ENCODE measurements at places on chromosomes 16 and 17.

DNA sequence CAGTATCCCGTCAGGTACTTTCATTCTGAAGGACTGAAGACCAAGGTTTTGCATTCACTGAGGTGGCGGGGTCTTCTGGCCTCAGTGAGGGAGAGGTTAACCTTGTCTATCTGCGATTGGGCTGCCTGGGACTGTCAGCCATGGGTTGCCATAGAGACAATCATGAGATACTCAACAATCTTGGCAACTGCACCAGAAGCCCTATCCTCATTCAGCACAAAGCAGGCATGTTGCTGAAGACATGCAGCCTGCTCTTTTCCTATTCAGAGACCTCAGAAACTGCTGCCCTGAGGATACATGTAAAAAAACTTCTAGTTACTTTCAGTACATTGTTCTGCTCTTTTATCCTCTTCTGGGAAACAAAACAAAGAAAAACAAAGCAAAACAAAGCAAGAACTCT is 146.3 kb upstream of the PIRT start:
- no peak for DNase-seq

DNA sequence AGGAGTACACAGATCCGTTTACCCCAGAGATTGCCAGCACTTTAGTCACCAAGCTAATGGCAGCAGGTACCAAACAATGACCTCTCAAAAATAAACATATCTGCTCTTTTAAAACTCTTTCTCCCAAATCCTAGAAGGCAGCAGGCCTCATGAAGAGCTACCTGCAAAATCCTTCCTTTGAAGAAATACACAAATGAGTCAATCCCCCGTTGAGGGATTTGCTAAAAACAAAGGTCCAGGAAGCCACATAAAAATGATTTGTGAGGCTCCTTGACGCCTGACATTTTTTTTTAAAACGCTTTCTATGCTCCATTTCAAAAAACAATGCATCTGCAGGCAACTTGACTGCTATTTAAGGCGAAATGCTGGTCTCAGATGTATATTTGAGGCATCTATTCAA is 58.2 kb downstream of the NACA2 start:
- DNase-seq: no peak

- no peak for DNase-seq
Measured at GRCh38 chr16:83727018-83727417, 80.8 kb upstream of the HSBP1 start.

GRCh38 chr17:21460358-21460757 is 84.2 kb downstream of the KCNJ12 start:
- no peak for DNase-seq

DNA sequence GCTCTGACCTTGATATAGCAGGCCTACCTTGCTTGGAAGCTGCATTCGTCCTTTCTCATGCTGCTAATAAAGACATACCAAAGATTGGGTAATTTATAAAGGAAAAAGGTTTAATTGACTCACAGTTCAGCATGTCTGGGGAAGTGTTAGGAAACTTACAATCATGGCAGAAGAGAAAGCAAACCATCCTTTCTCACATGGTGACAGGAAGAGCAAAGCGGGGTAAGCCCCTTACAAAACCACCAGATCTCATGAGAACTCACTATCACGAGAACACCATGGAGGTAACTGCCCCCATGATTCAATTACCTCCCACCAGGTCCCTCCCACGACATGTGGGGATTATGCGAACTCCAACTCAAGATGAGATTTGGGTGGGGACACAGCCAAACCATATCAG is 6.0 kb upstream of the MAPT start:
- no peak for DNase-seq

GRCh38 chr17:73007407-73007806 is 85.1 kb downstream of the SLC39A11 start:
- no peak for DNase-seq

DNA sequence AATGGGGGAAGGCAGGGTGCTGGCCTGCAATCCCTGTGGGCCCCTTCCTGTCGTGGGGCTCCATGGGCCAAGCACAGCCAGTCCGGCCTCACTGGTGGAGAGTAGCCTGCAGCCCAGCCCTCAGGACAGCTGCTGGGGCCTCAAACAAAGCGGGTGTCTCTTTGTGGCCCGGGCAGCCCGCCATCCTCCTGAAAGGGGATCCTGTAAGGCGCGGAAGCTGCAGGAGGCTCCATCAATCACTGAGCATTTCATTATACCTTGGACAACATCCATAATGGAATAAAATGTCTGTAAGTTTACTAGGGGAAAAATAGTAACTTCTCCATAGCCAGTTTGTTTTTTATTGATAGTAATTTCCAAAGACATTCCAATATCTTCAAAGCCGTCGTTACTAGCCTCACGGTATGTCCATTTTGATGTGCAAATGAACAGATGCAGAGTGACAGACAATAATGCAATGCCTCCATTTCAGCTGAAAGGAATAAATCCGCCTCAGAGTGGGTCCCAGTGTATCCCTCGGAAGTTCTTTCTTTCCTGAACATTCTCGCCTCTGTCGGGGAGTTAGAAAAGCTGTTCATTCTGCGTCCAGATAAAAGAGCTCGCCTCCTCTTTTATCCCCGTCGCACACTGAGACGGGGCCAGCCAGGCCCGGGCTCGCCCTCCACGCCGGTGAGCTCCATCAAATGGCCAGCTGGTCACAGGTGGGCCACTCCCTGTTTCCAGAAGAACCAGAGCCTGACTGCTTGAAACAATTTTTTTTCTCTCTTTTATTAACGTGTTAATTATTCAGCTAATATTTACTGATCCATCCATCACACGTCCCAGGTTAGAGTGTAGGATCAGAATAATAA is 14.4 kb downstream of the WSCD1 start:
- DNase-seq: no peak

DNA sequence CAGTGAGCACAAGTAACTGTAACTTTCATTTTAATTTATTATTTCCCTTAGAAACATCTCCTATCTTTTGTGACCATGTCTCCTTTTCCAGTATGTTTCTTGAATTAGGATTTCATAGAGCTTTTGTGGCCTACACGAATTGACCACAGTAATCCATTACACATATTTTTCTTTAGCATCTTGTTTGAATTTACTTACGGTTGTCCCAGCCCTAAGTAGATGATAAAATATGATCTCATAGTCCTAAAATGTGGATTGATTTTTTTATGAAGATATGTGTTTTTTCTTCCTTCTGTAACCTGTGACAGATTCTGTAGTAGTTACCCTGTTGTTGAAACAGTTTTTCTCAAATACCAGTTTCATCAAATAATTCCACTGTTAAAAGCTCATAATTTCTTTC is 61.5 kb downstream of the NF1 start:
- no peak for DNase-seq
